Posterior cingulate gyrus (tissue), 11 donors: ENCODE measurements at places on chromosomes 3 and 15.

GRCh38 chr3:49554633-49555265 lies 472 bp downstream of the BSN start:
- peak; percentile 87 for DNase-seq

DNA sequence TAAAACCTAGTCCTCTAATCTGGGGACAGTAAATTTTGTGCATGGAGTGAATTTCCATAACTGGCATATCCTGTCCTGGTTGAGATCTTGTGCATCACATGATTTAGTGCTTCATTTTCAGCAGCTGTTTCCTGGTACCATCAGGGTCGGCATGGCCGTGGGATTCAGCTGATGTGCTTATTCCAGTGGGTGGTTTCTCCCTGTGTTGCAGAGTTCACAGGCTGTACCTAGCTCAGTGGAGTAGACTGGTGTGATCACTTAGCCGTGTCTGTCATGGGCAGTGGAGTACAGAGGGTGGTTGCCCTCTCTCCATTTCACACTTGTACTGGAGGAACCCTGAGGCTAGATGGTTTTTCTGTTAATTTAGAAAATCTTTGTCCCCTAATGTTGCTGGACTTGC lies 228.5 kb downstream of the PTPRG start:
- no peak for DNase-seq

- no peak for DNase-seq
Measured at GRCh38 chr3:2212206-2212605, 113.5 kb downstream of the CNTN4 start.

- DNase-seq: peak; percentile 39
Measured at GRCh38 chr3:9553021-9553947, at the start of gene LHFPL4. TSS of gene LHFPL4 (minus strand) at chr3:9553822. CDS start at chr3:9552679, 1,143 bp downstream.

GRCh38 chr3:107468782-107469181 lies 54.0 kb upstream of the BBX start:
- DNase-seq: no peak

DNA sequence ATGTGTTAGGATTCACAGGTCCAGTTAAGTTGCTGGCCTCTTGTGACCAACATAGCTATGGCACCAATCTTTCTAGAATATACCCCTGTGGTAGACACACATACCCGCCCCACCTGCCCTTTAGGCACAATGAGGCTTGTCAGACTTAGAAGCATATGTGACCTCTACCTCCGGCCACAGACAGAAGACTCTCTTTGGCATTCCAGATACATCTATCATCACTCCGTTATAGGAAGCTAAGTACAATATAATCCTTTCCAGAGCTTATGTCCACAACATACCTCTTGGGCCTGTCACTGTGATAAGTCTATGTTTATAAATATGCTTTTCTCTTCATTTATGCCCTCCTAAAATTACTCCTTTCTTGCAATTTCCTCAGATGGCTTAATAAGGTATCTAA lies 39.8 kb downstream of the CD47 start:
- DNase-seq: no peak

- DNase-seq: no peak
Measured at GRCh38 chr3:135460273-135460672, 505.3 kb upstream of the PPP2R3A start.

DNA sequence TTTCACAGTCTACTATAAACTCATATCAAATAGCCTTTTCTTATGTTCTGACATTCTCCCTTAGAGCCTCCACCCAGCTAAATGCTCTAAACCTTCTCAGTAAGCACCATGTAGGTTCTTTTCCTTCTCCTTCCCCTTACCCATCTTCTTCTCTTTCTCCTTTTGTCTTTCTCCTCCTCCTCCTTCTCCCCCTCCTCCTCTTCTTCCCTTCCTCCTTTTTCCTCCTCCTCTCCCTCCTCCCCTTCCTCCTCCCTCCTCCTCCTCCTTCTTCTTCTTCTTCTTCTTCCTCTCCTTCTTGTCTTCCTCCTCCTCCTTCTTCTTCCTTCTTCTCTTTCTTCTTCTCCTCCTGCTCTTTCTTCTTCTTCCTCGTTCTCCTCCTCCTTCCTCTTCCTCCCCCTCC lies 85.2 kb upstream of the KCNAB1 start:
- no peak for DNase-seq
